ENCODE measurements at places on chromosomes 3 and 15. TPM values are rescaled to one million over a fixed set of nuclear protein-coding genes. Genes with fewer than 3 reads are reported as not detected.

CCR3 gene
- not detected for total RNA-seq

GRM2 gene
- total RNA-seq = 0.09 TPM

KCNAB1 gene
- total RNA-seq = 3.5 TPM

TNFAIP8L3 gene
- 6.6 TPM for total RNA-seq

HCN4 gene
- total RNA-seq = not detected

GOLGA6L25 gene
- not detected for total RNA-seq

LRRFIP2 gene
- total RNA-seq = 49.1 TPM

RBP2 gene
- total RNA-seq = not detected

ANKDD1A gene
- total RNA-seq = 4.8 TPM

CFAP100 gene
- total RNA-seq = not detected

TMEM40 gene
- total RNA-seq = not detected

ZNF280D gene
- 26.4 TPM for total RNA-seq

MUC13 gene
- total RNA-seq = not detected

CA12 gene
- total RNA-seq = 98.9 TPM

TTLL13 gene
- not detected for total RNA-seq

KLHL40 gene
- total RNA-seq = not detected

GOLGA6L4 gene
- total RNA-seq = 0.78 TPM

CADM2 gene
- not detected for total RNA-seq

HTR3E gene
- total RNA-seq = not detected

SLC6A11 gene
- not detected for total RNA-seq

GOLGA6L10 gene
- 0.30 TPM for total RNA-seq

GOLGA8S gene
- total RNA-seq = not detected

ALDH1A2 gene
- total RNA-seq = 0.30 TPM

CTXN2 gene
- total RNA-seq = not detected

IQCF5 gene
- total RNA-seq = not detected

MOBP gene
- total RNA-seq = not detected

PRKCI gene
- 82.5 TPM for total RNA-seq

KIF7 gene
- total RNA-seq = 18.7 TPM

GRIP2 gene
- 0.09 TPM for total RNA-seq

SLC28A1 gene
- total RNA-seq = not detected

FGF12 gene
- total RNA-seq = not detected

DUOXA1 gene
- not detected for total RNA-seq

GPR62 gene
- 0.05 TPM for total RNA-seq

XCR1 gene
- not detected for total RNA-seq

UROC1 gene
- not detected for total RNA-seq

ITPKA gene
- 0.59 TPM for total RNA-seq

FBXW12 gene
- not detected for total RNA-seq

GATM gene
- 0.28 TPM for total RNA-seq

SMCO1 gene
- total RNA-seq = not detected

PPCDC gene
- total RNA-seq = 7.4 TPM

ISL2 gene
- 1.8 TPM for total RNA-seq

JAGN1 gene
- 24.3 TPM for total RNA-seq

CKMT1B gene
- not detected for total RNA-seq

LDHAL6B gene
- not detected for total RNA-seq

RARRES1 gene
- total RNA-seq = 43.9 TPM

TRH gene
- not detected for total RNA-seq

LMOD3 gene
- total RNA-seq = not detected
